Activated B cell treated with CpG ODN at 0.5 μM for 24 hours (primary cell): ENCODE measurements at places on chromosomes 4 and X.
A peak's percentile ranks its signal among the peaks of the same experiment; 100 is the strongest.

DNA sequence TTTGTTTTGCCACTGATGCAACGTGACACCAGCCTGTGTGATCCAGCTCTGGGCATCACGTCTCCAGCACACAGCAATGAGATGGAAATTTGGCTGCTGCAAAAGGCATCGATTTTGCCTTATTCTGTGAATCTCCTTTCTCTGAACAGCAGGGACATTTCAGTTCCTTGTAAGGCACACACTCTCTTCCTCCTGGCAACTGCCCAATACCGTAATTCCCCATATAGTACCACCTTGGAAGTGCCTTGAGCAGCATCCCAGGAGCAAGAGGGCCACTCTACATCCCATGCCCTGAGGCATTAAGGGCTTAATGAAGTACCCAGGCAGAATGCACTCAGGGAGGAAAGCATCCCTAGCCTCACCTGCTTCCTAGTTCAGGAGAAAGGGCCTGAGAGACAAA, 10.5 kb upstream of the MAMLD1 start:
- H3K4me1 ChIP-seq = no peaks in the 10 kb centered on the region
- H3K27ac ChIP-seq = no peak overlapping the region
- no peak overlapping the region for H3K4me3 ChIP-seq
- H3K36me3 ChIP-seq = no peaks in the 10 kb centered on the region
- DNase-seq = no peak

GRCh38 chrX:136541294-136541693, 9.3 kb downstream of the VGLL1 start:
- peaks cover 6% of the 10 kb centered on the region for H3K27me3 ChIP-seq
- H3K36me3 ChIP-seq = no peaks in the 10 kb centered on the region
- no peak overlapping the region for H3K4me3 ChIP-seq
- DNase-seq = no peak

- H3K27ac ChIP-seq = peak overlapping the region; percentile 35
- H3K4me1 ChIP-seq = peaks cover 64% of the 10 kb centered on the region
- no peaks in the 10 kb centered on the region for H3K36me3 ChIP-seq
- no peaks in the 10 kb centered on the region for H3K27me3 ChIP-seq
- no peak for DNase-seq
Measured at GRCh38 chr4:6914448-6914847, 4.8 kb downstream of the TBC1D14 start.

GRCh38 chr4:183746305-183747229, 87.5 kb downstream of the TRAPPC11 start:
- no peaks in the 10 kb centered on the region for H3K4me1 ChIP-seq
- no peak overlapping the region for H3K27ac ChIP-seq
- H3K4me3 ChIP-seq = no peak overlapping the region
- H3K36me3 ChIP-seq = no peaks in the 10 kb centered on the region
